D721Med (cell line): ENCODE measurements at places on chromosomes 6 and 20.

GRCh38 chr6:3356056-3356823, 97.5 kb downstream of the PSMG4 start:
- no peak for DNase-seq

- DNase-seq: no peak
Observed at GRCh38 chr6:47710295-47710694, 11.9 kb downstream of the ADGRF4 start.

DNA sequence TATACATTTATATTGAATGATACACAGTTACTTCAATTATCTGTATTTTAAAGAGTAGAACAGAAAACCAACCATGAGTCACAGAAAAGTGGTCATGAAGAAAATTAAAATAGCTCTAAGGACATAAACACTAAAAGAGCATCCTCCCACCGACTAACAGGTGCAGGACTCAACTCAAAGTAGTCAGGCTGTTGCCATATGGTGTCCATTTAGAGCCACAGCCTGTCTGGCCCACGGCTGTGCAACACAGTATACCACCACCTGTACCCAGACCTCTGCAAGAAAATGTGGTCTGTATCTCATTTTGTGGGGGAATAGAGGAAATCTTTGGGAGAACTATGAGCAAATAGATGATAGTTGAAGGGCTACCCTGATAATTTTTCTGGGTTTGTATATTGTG, 449.8 kb upstream of the RNF217 start:
- DNase-seq: no peak

DNA sequence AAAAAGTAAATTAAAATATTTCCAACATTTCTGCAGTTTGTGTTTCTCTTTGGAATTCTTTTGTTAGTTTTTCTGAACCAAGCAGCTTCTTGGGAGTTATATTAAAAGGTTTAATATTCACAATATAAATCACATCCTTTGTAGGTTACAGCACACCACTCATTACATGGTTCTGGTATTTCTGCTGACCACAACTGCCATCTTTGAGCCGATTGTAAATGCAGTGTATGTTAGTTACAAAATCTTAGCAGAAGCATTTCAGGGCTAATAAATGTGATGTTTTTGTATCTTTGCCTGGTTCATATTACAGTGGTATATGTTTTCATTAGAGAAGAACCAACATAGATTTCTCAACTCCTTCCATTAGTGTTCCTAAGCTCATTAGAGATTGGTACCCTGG, 19.1 kb upstream of the TSHZ2 start:
- no peak for DNase-seq

DNA sequence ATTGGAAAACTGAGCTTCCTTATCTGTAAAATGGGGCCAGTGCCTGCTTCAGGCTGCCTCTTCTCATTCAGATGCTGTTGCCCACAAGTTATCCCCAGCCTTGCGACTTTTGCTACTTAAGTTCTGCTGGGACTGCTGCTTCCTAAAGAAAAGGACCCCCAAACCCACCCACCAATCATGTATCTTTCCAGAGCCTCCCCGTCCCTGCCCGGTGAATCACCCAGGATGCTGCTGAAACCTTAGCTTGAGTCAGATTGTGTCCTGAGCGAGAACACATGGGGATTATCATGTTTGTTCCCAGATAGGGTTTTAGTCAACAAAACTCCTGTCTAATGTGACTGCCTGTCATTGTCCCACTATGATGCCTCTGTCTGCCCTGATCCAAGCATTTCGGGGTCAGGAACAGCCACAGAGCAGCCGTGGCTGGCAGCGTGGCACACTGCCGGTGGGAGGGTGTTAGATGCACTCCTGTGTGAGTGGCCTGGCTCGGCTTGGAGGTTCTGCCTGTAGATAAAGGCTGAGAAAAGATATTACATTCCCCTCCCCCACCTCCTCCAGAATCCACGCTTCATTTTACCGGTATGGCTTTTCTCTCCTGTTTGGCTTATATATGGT, 79.9 kb downstream of the TOX2 start:
- no peak for DNase-seq

- DNase-seq: no peak
Observed at GRCh38 chr6:143963158-143963919, 44.7 kb downstream of the PLAGL1 start.

DNA sequence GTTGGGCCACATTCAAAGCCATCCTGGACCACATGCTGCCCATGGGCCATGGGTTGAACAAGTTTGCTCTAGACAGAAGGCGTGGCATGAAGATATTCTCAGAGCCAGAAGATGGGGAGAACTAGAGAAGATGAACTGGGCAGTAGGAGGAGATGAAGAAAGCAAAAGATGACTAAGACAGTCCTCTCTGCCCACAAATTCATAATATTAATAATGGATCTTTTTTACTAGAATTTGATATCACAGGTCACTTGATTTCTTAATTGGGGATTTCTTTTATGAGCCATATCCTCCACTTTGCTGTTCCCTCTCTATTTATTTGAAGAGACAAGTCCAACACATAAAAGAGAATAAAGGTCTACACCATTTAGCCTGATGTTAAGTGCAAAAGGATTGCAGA, 25.5 kb upstream of the EDN1 start:
- no peak for DNase-seq

GRCh38 chr20:20941468-20941889, 164.7 kb downstream of the LINC00237 start:
- DNase-seq: no peak

GRCh38 chr6:32886681-32887383, 32.8 kb downstream of the PSMB9 start:
- DNase-seq: no peak

- DNase-seq: no peak
Observed at GRCh38 chr20:16393836-16394235, 179.4 kb downstream of the KIF16B start.

DNA sequence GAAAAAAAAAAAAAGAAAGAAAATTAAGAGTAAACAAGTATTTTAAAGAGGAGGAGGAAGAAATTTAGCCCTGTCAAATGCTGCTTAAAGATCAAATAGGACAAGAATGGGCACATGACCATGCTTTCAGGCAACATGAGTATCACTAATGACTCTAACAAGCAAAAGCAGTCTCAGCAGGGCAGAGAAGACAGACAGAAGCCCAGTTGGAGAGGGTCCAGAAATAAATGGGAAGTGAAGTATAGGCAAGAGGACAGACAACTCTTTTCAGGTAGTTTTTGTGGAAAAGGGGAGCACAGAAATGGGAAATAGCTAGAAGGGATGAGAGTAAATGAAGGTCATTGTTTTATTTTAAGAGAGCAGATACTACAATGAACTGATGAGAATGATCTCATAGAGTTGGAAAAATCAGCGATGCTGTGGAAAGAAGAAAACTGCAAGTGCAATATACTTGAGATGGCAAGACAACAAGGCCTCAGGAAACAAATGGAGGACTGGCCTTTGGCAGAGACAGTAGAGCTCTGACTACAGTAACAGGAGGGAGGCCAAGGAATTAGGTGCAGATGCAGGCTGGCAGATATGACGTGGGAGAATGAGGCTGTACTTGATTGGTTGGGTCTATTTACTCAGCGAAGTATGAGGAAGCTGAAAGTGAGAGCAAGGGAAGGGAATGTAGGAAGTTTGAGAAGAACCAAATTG, 40.3 kb downstream of the KIF6 start:
- no peak for DNase-seq

DNA sequence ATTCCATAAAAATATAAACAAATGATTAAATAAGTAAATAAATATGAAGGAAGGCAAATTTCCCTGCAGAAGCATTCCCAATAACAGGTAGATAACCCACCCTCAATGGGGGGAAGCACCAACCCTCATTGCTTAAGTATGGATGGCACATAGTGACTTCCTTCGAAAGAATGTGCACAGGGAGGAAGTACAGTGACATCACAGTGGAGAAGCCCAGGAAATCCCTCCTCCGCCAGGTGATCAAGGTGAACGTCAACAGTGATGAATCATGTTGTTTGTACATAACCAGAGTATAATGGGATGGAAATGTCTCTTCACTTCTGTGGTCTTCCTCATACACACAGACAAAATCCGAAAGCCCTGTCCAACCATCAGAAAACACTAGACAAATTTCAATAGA, 267.9 kb downstream of the THBS2 start:
- DNase-seq: no peak

GRCh38 chr6:11357285-11357684, 124.8 kb upstream of the NEDD9 start:
- no peak for DNase-seq

- no peak for DNase-seq
Observed at GRCh38 chr6:163876391-163876790, 461.9 kb downstream of the QKI start.

DNA sequence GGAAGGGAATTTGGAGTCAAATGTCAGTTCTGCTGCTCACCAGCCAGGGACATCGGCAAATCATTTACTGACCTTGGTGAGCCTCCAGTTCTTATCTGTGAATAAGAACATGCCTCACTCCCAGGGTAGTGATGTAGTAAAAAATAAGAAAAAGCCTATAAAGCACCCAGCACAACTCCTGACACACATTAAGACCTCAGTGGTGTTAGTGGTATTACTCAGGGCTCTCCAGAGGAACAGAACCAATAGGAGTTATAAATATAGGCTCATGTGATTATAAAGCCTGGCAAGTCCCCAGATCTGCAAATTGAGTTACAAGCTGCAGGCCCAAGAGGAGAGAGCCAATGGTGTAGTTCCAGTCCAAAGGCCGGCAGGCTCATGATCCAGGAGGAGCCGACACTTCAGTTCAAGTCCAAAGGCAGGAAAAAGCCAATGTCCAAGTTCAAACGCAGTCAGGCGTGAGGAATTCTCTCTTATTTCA, 71.3 kb upstream of the EYA2 start:
- no peak for DNase-seq

DNA sequence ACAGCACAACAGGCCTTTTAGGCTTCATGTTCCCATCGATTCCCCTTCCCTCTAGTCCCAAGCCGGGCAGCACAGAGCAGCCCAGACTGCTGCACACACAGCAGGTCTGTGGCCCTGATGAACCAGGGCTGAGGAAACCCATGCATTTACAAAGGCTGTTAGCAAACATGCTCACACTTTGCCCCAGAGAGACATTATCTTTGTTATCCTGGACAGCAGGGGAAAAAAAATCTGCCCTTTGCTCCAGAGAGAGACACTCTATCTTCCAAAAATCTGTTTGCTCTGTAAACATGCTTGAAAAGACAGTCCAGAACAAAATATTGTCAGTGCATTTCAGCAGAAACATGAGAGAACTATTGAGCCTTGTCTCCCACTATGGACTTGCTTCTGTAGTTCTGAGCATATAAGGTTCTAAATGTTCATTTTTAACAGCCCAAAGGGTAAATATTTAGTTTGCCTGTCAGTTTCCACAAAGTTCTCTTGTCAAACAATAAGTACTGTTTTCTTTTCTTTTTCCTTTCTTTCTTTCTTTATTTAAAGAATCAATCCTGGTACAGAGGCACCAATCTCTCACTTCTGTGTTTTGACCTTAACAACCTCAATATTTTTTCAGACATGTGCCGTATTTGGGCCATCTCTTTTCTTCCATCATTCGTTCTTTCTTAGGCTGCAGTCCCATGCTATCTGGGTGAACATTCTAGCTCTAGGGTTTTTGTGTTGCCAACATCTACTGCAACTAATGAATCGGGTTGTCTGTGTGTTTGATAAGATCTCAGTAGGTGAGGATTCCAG, 468.0 kb downstream of the EPM2A start:
- DNase-seq: no peak

- no peak for DNase-seq
Observed at GRCh38 chr20:5932796-5933195, 17.5 kb downstream of the TRMT6 start.

DNA sequence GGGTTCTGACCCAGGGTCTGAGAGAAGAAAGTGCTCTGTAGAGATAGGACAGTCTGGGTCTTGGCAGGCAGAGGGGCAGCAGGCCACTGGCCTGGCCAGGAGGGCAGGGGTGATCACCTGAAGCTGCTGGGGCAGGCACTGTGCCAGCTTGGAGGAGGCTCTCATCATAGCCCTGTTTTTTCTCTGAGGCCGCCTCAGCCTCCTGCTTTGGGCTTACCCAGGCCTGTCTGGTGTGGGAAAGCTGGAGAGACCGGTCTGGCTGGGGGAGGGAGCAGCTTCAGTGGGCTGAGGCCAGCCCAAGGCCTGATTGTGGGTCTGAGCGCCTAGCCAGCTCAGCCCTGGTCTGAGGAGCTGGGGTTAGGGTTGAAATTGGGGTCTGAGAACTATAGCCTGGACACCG, 3.9 kb downstream of the LPIN3 start:
- no peak for DNase-seq

- no peak for DNase-seq
Observed at GRCh38 chr6:119978274-119978889, 628.8 kb upstream of the MAN1A1 start.

DNA sequence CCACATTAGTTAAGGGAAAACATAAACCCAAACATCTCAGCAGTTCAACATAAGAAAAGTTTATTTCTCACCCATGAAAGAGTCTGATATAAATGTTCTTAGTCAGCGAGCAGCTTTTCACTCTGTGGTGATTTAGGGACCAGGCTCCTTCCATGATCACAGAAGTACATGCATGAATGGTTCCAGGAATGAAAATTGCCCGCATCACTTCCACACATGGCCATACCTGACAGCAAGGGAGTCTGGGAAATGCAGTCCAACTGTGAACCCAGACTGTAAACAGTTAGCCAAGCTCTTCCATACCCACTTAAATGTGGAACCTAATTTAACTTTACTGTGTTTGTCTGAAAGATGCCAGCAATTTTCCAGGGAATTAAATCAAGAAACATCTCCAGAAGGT, 353.9 kb downstream of the HACE1 start:
- no peak for DNase-seq

GRCh38 chr6:61833176-61833755, 452.8 kb downstream of the KHDRBS2 start:
- DNase-seq: no peak

- DNase-seq: no peak
Observed at GRCh38 chr6:68572975-68573374, 62.1 kb upstream of the ADGRB3 start.

GRCh38 chr20:4081421-4081820, 66.1 kb upstream of the RNF24 start:
- DNase-seq: no peak

DNA sequence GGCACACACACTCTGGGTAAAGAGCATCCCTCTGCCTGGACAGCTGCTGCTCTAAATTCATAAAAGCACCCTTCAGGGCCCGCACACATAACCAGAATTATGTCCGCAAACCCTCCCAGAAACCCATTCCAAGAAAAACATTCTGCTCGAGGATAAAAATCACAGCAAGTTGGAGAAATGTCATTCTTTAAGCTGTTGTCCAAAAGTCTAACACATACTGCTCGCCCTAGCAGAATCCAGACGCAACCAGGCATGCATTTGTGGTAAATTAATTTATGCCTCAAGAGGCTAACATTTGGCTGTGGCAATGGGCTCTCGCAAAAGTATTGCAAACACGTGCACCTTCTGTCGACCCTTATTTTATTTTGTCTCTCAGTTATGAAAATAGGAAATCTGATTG, 116.1 kb upstream of the INSM1 start:
- no peak for DNase-seq

- DNase-seq: no peak
Observed at GRCh38 chr20:63057171-63058117, 50.7 kb upstream of the BHLHE23 start.
